ENCODE measurements at places on chromosomes 2 and 18. TPM values are rescaled to one million over a fixed set of nuclear protein-coding genes. Genes with fewer than 3 reads are reported as not detected.

- DNase-seq: no peak
Observed at GRCh38 chr2:68059784-68060525, 2.8 kb downstream of the C1D start.

DNA sequence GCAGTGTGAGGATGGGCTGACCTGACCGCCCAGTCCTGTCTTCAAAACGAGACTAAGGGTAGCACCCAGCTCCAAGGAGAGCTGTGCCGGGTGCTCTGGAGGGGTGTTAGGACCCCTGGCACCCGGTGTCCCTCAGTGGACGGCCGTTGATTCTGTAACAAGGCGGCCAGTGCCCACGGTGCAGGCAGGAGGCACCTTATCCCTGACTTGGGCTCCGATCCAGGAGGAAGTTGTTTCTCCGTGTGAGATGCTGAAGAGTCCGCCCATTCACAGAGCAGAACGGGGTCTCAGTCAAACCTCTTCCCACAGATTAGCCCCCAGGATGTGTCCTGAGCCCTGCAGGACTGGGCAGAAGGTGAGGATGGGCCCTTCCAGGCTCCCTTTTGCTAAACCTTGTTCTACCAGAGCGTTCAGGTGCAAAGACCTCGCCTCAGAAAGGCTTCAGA is 123.0 kb downstream of the NFATC1 start:
- peak; percentile 8 for DNase-seq

ELP2 gene
- 65.5 TPM for total RNA-seq

- DNase-seq: no peak
Observed at GRCh38 chr18:55918444-55918843, 330.5 kb upstream of the TCF4 start.

DNA sequence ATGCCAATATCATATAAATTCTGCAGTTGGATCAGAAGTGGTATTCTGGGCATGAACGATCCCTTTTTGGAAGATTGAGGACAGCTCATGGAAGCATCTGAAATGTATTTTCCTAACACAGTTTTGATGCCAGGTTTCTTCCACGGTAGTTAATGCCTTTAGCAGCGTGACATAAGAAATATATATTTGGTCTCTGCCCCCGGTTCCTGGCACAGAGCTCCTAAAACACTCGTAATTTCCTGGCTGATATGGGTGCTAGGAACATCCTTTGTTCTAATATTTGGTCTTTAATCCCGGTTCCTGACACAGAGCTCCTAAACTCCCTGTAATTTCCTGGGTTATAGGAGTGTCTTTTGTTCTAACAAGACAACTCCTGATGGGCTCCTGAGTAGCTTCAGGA is 8.2 kb upstream of the CABLES1 start:
- DNase-seq: no peak

MZT2B gene
- total RNA-seq: 220 TPM

DNA sequence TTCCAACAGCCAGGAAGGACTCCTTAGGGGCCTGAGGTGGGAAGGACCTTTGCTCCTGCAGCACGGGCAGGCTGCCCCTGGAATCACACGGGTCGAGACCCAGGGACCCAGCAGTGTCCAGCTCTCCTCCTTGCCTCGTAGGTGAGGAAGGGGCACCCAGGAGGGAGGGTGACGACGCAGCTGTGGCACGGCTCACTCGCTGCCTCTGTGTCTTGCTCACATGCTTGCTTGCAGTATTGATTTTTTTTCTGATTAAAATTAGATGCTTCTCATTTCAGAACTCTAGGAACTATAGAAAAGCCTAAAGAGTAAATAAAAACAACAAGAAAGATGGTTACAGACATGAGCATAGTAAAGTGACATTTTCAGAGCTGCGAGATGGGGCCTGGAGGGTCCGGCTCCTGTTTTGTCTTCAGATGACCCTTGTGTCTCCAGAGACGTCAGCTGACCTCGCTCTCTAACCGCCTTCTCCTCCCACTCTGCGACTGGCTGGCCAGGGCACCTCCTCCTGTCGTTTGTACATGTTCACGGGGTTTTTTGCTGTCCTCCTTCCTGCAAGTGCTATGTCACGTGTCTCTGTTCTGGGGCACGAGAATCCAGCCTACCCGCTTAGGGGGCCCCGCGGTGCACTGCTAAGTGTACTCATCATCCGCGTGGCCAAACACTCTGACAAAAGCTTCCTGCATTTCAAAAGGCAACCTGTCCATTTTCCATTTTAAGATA is 65.7 kb upstream of the ZNF236 start:
- peak; percentile 18 for DNase-seq

- DNase-seq: no peak
Observed at GRCh38 chr2:219428469-219428868, 6.2 kb upstream of the SPEG start.

- no peak for DNase-seq
Observed at GRCh38 chr2:137507237-137507636, 457.0 kb upstream of the HNMT start.

- DNase-seq: no peak
Observed at GRCh38 chr2:33190393-33190937, 243.7 kb downstream of the LTBP1 start.

GRCh38 chr2:175855794-175856453 is 146.1 kb downstream of the LNPK start:
- peak; percentile 10 for DNase-seq

DNA sequence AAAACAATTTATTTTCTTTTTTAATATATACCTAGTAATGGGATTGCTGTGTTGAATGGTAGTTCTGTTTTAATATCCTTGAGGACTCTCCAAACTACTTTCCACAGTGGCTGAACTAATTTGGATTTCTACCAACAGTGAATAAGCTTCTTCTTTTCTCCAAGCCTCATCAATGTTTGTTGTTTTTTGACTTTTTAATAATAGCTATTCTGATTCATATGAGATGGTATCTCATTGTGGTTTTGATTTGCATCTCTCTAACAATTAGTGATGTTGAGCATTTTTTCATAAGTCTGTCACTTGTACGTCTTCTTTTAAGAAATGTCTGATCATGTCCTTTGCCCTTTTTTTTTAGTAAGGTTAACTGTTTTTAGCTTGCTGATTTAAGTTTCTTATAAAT is 863.3 kb downstream of the CNTNAP5 start:
- DNase-seq: no peak

DNA sequence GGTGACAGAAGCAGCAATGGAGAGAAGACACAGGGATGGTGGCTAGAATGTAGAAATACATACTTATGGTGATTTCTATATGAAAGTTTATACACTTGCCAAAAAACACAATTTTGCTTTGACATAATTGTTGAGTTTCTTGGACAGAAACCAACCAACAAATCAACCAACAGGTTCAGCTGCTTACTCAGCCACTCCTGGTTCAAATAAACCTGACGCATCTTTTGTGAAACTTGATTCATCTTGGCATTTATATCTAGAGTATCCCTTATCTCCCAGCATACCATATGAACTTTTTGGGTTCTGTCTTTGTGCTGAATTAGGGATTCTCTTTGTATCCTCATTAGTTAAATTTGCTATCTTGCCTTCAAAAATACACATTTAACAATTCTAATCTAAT is 54.1 kb upstream of the ERBB4 start:
- DNase-seq: no peak

ESPNL gene
- 0.49 TPM for total RNA-seq

DNA sequence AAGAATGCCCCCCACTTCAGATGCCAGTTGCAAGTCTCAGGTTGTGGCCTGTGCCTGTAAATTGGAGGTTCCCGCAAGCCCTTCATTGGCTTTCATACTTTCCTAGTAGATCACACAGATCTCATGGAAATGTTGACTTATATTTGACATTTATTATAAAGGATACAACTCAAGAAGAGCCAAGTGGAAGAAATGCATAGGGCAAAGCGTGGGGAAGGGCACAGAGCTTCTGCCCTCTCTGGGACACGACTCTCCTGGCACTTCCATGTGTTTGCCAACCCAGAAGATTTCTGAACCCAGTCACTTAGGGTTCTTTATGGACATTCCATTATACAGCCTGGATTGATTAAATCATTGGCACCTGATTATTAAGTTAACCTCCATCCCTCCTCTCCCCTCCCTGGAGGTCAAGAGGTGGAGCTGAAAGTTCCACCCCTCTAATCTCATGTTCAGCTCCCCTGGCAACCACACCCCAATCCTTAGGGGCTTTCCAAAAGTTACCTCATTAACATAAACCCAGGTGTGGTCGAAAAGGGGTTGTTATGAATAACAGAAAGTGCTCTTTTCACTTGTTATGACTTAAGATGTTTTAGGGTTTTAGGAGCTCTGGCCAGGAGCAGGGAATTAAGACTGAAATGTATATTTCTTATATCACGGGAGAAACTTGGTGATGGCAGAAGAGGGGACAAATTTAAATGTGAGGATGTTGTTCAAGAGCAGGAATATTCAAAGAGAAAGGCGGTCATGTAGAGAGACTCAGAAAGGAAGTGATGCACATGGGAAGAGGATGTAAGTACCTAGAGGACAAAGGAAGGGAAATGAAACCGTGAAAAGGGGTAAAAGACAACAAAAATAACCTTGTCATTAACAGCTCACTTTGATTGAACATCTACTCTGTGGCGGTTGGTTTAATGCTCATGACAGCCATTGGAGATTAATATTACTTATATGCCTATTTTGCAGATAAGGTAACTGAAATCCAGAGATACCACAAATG is 31.8 kb downstream of the SP100 start:
- no peak for DNase-seq

DNA sequence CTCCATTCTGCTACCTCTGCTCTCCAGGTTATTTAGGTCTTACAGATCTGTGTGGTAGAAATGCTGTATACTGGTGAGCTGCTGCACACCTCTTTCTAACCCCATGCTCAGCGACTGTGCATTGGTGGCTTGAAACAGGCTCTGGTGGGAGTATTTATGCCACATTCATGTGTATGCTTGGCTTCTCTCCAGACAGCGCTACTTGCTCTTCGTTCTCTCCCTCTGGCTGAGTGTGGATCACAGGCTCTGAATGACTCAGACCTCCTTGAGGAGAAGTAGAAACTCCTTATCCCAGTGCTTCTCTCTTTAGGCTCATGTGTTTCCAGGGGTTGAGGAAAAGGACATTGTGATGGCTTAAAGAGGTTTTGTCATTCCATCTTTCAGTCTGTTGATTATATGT is 54.9 kb downstream of the FHOD3 start:
- no peak for DNase-seq

DNA sequence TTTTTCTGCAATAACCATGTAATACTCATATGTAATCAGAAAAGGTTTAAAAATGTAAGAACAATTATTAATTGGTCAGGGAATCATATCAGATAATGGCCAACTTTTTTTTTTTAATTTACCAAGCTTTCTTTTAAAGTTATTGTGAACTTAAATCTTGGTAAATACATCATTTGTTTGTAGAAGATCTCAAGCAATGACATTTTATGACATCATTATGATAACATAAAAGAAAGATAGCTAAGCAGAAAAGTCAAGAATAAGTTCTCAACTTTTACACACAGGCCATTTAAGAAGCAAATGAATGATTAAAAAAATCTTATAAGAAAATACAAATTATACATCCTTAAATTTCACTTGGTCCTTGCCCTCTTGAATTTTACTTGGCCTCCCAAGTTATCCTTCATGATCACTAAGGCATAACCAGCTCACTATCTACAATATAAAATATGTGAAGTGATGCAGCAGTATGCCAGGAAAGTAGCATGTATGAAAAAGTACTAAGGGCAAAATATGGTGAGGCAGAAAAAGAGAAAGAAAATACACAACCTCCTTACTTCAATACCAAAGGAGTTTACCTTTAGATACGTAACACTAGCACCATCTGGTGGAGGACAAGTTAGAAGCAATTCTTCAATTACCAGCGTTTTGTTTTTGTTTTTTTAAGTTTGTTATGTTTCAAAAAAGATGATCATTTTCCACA is 116.6 kb downstream of the SRBD1 start:
- no peak for DNase-seq

RNF149 gene
- total RNA-seq: 54.9 TPM

DNA sequence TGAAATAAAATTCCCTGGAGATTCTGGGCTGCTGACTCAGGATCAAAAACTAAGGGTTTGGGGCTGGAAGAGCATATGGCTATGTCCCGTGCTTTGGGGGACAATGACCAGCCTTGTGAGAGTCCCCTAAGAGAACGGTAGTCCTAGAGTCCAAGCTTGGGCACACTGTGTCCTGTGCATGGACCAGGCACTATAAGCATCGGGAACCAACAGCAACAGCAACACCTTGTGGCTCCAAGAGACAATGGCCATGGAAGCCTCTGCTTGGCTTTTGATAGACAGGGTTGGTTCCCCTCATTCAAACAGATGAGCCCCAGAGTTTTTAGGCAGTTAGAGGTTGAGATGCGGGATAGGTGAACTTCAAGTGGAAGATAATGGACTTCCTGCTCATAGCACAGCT is 294.4 kb upstream of the CHAC2 start:
- no peak for DNase-seq

- no peak for DNase-seq
Observed at GRCh38 chr2:241123816-241124536, 21.9 kb upstream of the MTERF4 start.

DNA sequence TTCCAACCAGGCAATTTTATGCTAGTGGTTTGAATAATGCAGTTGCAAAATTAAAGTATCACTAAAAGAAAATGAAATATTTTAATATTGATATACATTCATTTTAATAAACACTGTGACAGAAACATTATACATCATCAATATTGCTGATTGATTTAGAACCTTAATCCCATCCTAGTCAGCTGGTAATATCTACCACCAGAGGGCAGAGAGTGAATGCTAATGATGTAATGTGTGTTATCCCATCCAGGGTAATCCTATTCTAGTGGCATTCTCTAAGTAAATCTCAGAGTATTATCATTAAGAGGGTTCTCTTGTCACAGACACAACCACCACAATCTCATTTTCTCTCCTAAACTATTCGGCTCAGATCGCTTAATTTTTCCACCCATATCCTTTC is 477.4 kb downstream of the CPS1 start:
- DNase-seq: no peak

All from mucosa of gallbladder (tissue), 1 donor.